ENCODE measurements at places on chromosomes 1 and 21.

- no peak for DNase-seq
Measured at GRCh38 chr21:14844001-14844400, 220.8 kb downstream of the NRIP1 start.

DNA sequence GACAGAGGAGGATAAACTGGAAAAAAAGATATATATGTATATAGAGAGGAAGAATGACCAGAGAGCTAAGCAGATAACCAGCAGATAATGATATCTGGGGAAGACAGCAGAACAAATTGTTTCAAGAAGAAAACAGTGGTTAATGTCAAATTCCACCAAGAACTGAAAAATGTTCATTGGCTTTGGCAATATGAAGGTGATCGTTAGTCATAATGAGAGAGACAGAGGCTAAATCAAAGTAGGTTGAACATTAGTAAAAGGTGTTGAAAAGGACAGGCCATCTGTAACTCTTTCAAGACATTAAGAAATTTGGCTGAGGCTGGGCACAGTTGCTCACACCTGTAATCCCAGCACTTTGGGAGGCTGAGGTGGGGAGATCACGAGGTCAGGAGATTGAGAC, 25.3 kb upstream of the CR2 start:
- no peak for DNase-seq

DNA sequence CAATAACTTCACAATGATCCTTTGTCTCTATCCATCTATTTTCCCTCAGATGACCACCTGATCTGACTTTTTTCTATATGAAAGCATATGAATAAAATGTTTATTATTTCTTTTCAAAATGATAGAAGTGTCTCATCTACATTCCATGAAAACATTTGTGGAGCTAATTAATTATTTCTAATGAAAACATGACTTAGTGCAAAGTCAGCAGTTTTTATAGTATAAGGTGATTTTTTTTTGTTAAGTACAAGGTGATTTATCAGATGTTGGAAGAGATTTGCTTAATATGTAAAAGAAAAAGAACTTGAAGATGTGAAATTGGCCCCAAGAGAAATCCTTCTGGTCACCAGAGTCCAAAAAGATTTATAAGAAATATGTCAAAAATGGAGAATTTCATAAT, 43.5 kb downstream of the PDPN start:
- DNase-seq = no peak

DNA sequence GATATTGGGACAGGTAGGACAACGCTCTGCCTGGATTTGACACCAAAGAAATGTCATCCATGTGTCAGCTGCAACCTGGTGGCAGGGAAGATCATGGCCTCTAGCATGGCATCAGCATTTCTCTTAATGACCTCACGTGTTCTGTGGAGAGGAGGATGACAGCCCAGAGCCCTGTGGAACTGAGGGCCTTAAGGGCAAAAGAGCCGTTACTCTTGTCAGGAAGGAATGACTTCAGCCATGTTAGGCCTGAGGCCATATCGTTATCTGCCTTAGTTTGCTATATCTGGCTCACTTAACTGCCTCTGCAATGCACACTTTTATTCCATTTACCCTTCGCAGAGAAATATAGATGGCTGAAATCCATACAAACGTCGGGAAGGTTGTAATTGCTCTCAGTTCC, 83.2 kb upstream of the PBX1 start:
- no peak for DNase-seq

- DNase-seq = no peak
Measured at GRCh38 chr1:195550071-195550862, 1058.0 kb downstream of the KCNT2 start.

GRCh38 chr1:98084188-98084587, 163.4 kb upstream of the DPYD start:
- no peak for DNase-seq

DNA sequence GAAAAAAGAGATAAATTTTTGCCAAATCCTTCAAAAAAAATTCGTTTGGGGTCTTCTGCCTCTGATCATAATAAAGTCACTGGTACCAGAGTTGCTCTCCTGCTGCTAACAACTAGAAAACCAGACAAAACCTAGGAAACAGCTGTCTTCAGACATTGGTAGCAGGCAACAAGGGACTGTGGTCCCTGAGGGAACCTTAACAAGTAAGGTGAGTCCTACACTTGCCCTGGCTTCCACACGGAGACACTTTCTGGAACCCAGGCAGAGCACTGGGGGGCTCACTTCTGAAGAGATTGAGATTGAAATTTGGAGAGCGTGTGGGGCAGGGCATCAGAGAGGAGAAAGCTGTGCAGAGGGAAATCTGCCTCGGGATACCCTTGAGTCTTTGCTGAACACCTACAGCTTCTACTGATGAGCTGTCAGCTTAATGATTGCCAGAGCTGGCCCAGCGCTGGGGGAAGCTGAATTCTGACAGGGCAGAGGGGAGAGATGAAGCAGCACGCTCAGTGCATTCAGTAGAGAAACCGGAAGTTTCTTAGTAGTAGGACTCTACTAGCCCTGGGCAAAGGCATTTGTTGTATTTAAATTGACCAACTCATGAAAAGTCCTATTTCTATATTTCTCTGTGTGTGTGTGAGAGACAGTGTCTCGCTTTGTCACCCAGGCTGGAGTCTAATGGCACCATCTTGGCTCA, 18.5 kb upstream of the FAM89A start:
- DNase-seq = no peak

GRCh38 chr1:44643721-44644334, 30.5 kb downstream of the TMEM53 start:
- DNase-seq = no peak

Measured in BJ (cell line).